ENCODE measurements at places on chromosomes 6 and 20.
A peak's percentile ranks its signal among the peaks of the same experiment; 100 is the strongest.

- peak; percentile 4 for DNase-seq
Measured at GRCh38 chr6:53765270-53765669, 29.5 kb upstream of the LRRC1 start.

GRCh38 chr6:82068721-82069120 is 178.8 kb downstream of the IBTK start:
- DNase-seq = no peak

DNA sequence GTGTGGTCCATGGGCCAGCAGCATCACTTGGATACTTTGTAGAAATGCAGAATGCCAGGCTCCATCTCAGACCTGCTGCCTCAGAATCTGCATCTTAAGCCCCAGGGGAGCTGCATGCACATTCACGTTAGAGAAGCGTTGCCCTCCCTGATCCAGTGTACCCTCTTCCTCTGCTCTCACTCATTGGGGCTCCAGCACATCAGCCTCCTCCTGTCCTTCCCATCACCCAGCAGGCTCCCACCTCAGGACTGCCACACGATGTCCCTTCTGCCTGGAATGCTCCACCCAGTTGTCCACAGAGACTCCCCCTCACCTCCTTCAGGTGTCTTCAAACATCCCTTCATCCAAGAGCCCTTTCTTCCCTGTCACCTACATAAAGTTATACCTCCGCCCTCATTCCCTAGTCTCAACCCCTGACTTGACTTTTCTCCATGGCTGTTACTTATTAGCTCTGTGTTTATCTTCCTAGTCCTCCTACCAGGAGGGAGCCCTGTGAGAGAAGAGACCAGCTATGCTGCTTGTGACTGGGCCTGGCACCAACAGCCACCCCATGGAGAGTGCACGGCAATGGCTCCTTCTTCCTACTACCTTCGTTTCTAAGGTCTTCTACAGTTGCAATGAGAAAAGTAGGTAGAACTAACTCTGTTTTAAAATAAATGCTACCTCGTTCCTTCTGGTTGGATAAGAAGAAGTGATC is 3.3 kb upstream of the ACSS1 start:
- no peak for DNase-seq

DNA sequence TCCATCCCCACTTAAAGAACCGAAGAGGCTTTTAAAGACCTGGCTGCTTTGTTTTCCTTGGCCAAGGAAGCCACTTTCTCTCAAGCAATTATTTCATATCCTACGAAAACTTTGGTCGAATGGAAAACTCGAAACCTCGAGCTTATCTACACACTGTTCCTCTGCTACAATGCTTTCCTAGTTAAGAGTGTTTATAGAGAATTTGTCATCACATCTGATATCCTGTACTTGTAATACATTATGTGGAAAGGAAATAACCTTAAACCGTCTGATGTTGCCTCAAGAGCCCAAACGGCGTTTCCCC is 28.1 kb downstream of the TFAP2B start:
- no peak for DNase-seq

DNA sequence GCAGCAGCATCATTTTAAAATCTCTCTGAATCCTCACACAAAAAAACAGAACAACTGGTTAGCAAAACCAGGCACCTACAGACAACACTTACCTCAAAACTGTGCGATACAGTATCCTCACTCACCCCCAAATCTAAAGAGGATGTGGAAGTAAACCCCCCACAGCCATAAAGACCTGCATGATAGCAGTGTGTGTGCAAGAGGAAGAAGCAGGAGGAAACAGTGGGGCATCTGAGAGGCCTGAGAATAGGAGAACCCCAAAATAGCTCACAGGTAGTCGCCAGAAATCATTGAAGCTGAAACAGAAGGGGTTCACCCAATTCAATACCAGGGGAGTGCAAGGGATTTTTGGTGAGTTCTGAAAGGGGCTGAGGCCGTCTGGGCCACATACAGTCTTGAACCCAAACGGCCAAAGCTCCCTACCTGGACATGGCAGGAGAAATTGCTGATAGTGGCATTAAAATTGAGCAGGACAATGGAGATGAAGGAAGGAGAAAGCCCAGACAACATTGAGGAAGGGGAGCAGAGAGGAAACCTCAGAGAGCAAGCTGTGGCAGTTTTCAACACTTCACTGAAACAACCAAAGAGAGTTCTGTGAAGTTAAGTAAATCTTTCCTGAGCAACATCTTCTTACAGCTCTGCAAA is 129.7 kb downstream of the FIG4 start:
- DNase-seq = no peak

DNA sequence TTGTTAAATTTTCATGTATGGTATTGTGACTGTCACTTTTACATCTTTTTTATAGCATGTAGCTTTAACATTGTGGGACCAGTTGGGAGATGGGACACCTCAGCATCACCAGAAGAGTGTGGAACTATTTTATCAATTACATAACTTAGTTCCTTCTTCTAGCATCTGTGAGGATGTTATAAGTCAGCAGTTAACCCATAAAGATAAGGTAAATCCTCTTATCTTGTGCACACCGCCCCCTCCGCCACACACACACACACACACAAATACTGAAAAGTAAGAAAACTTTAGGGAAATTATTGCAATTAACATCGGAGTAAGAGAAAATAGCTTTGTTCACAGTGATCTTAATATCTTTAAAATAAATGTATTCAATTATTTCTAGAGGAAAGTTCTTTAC is 60.9 kb downstream of the PGM3 start:
- no peak for DNase-seq

DNA sequence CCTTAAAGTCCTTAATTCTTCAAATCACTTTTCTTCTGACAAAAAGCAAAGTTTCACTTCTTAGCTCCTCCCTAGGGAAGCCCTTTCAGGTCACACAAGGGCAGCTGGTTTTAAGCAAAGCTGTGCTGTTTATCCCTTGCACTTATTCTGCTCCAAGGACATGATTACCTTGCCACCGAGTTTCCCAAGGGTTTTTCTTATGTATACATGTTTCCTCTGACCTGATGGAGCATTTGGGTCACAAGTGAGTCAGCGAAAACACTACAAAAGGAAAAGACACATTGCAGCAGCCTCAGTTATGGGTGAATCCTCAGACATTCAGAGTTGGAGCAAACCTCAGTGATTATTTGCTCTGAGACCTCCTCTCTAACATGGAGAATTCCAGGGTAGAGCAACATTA is 26.6 kb upstream of the ILRUN start:
- peak; percentile 25 for DNase-seq

DNA sequence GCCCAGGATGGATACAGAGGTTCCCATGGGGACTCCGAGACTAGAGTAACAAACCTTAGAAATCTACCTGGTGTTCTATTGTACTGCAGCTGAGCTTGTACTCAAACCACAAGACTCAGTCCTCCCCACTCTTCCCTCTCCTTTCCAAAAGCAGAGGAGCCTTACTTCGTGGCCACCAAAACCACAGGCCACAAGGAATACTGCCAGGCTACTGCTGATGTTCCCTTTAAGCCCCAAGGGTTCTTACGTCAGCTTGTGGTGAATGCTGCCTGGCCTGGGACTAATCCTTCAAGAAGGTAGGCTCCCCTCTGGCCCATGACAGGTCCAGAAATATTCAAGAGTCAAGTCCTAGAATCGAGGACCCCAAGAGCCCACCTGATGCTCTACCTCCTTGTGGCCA is 10.5 kb upstream of the DEFB128 start:
- DNase-seq = no peak

- DNase-seq = no peak
Measured at GRCh38 chr6:161151660-161152526, 122.0 kb downstream of the AGPAT4 start.

- DNase-seq = no peak
Measured at GRCh38 chr6:73690056-73690455, 5.9 kb upstream of the CD109 start.

GRCh38 chr6:32252331-32253009 is 28.6 kb upstream of the NOTCH4 start:
- no peak for DNase-seq

- no peak for DNase-seq
Measured at GRCh38 chr20:62368392-62368975, 1.4 kb upstream of the LAMA5 start.

Data from fibroblast of pulmonary artery (primary cell).